ENCODE measurements at places on chromosomes 1 and 21. TPM values are rescaled to one million over a fixed set of nuclear protein-coding genes. Genes with fewer than 3 reads are reported as not detected.

The AMPD1 gene
- not detected for total RNA-seq

The ARTN gene
- not detected for total RNA-seq

The HPDL gene
- total RNA-seq = 1.3 TPM

- DNase-seq = no peak
- H3K36me3 ChIP-seq = no peaks in the 10 kb centered on the region
- H3K27me3 ChIP-seq = no peaks in the 10 kb centered on the region
- H3K27ac ChIP-seq = no peak overlapping the region
- H3K4me3 ChIP-seq = no peak overlapping the region
- peaks cover 6% of the 10 kb centered on the region for H3K4me1 ChIP-seq
Measured at GRCh38 chr1:66690666-66691381, 61.4 kb upstream of the DYNLT5 start.

DNA sequence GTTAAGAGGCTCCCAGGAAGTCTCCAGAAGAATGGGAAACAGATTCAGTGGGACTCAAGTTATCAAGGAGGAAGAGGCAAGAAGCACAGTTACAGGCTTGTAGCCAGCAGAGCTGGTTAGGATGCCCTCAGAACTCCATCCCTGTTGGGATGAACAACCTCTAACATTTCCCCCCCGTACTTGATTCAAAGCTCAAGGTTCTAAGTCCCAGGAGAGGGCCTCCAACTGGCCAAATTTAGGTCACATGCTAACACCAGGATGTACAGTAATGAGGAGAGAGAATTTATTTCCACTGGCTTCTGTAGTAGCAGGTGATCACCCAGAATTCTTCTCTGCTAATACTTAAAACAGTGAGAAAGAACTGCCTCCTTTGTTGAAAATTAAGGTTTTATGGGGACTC, 22.3 kb upstream of the HSPA13 start:
- no peaks in the 10 kb centered on the region for H3K36me3 ChIP-seq
- H3K27ac ChIP-seq = no peak overlapping the region
- H3K4me3 ChIP-seq = no peak overlapping the region
- no peaks in the 10 kb centered on the region for H3K4me1 ChIP-seq
- no peak for DNase-seq

Measured in upper lobe of left lung (tissue), 6 donors.